Jurkat, Clone E6-1 (cell line): ENCODE measurements at places on chromosomes 11 and 22.

DNA sequence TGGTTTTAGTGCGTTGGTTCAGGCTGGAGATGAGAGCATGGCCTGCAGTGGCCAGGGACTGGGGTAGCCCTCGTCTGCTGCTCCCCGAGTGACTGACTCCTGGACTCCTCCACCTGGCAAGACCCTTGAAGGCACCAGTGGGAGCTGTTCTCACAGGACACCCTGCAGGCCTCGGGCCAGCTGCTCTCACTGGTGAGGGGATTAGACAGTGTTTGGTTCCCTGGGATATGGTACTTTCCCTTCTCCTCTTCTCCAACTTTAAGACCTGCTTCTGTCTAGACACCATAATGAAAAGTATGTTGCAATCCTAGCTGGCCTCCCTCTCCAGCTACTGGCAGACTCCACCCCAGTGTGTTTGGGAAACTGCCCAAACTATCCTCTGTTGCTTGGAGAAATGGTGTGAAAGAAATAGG, 168.8 kb upstream of the CADM1 start:
- no peak for DNase-seq

- peak; percentile 17 for DNase-seq
These were observed 20.3 kb downstream of the CLDN5 start for GRCh38 chr22:19503869-19504268.

GRCh38 chr11:65558930-65559509, 861 bp upstream of the LTBP3 start:
- DNase-seq: no peak

GRCh38 chr11:14898906-14899305, 6.9 kb upstream of the CYP2R1 start:
- DNase-seq: no peak

GRCh38 chr11:75152651-75153427, 1.9 kb downstream of the SLCO2B1 start:
- no peak for DNase-seq

GRCh38 chr11:67314218-67314617, 10.9 kb downstream of the SSH3 start:
- DNase-seq: no peak

- DNase-seq: no peak
These were observed 131.9 kb upstream of the TEAD1 start for GRCh38 chr11:12542186-12542935.

DNA sequence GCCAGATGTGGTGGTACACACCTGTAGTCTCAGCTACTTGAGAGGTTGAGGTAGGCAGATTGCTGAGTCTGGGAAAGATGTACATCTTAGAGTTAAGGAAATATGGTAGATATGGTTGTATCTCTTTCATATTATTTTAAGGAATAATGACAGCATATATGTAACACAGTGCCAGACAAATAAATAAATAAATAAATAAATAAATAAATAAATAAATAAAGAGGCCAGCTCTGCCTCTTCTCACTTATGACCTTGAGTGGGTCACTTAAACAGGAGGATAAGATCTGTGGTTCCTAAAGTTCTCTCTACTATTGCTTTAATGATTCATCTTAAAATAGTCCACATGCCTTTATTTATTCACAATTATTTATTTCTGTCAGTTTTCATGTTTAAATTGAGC, 890.9 kb upstream of the TENM4 start:
- DNase-seq: no peak

GRCh38 chr22:46457502-46458488, 79.6 kb downstream of the CELSR1 start:
- no peak for DNase-seq

DNA sequence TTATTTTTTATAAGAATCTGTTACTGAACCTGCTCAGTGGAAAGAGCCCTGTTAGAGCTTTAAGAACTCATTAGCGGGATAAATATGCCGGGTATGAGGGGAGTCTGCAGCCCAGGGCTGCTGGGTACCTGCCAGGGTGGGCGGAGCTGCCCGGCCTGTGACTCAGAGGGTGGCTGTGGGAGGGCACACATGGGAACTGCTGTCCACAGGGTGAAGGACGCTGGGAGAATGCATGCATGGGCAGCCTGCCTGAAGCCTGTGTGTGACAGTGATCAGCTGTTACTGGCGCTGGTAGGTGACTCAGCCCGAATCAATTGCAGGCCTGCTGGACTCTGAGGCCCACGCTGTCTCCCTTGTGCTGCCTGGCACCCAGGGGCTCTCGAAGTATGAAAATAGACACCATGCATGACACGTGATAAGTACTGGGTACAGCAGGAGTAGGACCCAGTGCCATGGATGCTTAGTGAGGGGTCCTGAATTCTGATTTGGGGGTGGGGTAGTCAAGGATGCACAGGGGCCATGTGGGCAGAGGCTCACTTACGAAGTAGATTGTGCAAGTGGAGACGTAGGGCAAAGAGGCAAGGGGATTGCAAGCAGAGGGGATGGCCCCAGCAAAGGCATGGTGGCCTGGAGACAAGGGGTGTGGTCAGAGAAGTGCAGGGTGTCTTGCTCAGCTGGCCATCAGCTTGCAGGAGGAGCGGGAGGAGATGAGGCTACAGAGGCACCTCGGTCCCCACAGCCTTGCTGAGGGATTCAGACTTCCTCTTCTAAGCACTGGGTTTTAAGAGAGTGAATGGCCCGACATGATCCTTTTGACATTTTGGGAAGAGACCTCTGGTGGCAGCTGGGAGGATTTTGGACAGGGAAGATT, 36.5 kb downstream of the GRIK4 start:
- no peak for DNase-seq

DNA sequence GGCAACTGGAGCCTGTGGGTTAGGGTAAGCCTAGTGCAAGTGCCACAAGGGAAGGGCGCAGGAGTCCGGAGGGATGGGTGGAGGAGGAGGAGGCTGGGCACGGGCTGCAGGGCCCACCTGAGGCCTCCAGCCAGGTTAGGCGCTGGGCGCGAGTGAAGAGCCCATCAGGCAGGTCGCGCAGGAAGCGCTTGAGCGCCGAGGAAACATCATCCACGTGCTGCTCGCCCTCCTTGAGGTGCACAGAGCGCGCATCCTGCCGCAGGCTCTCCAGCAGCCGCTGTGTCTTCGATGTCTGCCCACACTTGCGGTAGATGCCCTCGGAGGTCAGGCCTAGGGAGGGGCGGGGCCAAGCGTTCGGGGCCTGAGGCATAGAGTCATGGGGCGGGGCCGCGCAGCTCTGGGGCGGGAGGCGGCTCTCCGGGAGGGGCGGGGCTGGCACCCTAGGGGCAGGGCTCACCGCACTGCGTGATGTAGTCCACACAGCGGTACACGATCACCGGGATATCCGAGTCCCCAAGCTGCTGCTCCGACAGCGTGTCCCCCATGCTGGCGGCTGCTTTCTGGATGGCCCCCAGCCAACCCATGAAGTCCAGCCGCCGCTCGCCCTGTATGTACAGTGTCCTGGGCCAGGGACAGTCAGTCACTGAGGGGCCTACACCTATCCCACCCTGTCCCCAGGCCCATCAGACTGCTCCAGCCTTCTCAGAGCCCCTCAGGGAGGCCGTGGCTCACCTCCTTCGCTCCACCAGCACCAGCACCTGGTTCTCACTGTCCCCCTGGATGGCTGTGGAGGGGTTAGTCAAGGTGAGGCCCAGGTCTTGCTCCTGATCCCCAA, 22.9 kb upstream of the PDE2A start:
- no peak for DNase-seq

DNA sequence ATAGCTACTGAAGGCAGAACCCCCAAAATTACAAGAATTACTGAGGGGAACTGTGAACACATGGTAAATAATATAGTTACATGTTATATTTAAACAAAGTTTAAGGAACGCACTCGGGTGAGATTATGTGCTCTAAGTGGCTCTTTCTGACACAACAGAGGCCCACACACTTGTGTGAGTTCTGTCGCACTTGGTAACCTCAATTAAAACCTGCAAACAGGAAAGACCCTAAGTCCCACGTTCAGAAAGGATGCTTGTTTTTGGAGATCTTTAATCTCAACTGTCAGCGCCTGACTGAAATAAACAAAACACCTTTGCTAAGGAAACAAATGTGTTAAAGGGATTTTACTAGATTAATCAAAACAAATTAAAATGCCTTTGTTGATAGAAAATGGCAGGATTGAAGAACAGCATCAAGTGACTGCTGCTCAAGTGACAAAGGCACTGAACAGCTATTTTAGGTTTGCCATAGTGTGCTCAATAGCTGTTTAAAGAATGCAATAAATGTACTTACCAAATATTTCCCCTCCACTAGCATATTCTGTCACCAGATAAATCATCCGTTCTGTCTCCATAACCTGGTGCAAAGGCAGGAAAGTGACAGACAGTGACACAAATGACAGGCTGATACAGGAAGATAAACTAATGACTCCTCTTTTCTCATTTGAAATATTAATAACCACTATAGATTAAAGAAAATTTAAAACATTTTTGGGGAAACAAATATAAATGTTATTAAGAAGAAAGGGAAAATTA, 116.3 kb upstream of the APOA1 start:
- no peak for DNase-seq

DNA sequence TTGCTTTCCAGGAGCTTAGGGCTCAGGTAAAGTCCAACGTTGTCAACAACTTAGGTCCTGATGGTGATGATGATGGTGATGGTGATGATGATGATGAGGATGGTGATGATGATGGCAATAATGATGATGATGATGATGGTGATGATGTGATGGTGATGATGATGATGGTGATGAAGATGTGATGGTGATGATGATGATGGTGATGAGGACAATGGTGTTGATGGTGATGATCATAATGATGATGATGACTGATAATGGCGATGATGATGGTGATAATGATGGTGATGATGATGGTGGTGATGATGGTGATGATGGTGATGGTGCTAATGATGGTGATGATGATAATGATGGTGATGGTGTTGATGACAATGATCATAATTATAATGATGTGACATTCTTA, 750.2 kb downstream of the TBC1D22A start:
- no peak for DNase-seq

DNA sequence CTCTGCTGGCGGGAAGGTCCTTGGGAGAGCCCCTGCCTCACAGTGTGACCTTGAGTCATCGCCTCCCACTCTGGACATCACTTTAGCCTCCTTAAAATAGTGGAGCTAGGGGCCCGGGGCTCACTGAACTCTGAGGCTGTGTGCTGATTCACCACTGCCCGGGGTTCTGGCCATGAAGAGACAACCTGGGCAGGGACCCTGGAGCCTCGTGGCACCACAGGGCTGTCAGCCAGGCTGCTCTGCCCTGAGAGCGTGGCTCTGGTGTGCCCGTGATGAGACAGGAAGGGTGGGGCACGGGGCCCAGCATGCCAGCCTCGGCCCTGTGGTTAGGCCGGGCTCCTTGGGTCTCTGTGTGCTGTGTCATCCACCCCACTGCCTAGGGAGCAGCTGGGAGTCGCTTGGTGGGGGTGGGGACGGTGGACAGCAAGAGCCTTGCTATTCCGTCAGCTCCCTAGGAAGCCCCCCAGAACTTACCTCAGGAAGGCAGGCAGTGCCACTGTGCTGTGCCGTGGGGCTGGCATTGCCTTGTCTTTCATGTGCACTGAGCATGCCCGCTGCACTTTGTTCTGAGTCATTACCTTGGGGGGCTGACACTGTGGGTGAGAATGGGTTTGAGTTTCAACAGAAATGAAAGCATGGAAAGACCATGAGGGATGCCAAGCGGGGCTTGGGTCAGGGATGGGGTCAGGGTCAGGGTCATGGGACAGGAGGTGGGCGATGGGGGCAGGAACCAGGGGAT, 31.7 kb downstream of the TPCN2 start:
- DNase-seq: no peak

- peak; percentile 16 for DNase-seq
These were observed 637 bp downstream of the DRD2 start for GRCh38 chr11:113474362-113475159.

- DNase-seq: no peak
These were observed 423.7 kb downstream of the SHANK2 start for GRCh38 chr11:70828593-70829082.

GRCh38 chr11:130603335-130603906, 155.0 kb downstream of the ADAMTS15 start:
- DNase-seq: no peak

DNA sequence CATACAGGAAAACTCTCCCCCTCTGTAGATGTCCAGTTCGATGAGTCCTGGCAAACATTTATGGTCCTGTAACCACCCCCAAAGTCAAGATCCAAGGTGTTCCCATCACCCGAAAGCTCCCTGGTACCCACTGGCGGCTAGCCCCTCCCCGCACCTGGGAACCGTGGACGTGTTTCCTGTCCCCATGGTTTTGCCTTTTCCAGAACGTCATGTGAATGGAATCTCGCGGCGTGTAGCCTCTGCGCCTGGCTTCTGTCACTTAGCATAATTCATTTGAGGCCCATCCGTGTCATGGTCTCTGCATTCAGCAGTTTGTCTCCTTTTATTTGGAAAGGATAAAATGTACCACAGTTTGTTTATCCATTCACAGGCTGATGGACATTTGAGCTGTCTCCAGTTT, 106.3 kb downstream of the KCNQ1 start:
- no peak for DNase-seq

DNA sequence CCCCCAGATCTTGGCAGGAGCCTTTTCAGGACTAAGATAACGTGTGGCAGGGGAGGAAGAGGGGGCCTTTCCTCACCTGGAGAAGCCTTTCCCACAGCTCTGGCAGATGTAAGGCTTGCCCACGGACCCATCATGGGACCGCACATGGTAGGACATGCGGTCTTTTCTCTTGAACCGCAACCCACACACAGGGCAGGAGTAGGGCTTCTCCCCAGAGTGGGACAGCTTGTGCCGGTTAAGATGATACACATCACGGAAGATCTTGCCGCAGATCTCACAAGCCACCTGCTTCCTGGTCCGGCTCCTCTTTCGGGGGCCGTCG, 1.9 kb downstream of the PATZ1 start:
- DNase-seq: peak; percentile 44

DNA sequence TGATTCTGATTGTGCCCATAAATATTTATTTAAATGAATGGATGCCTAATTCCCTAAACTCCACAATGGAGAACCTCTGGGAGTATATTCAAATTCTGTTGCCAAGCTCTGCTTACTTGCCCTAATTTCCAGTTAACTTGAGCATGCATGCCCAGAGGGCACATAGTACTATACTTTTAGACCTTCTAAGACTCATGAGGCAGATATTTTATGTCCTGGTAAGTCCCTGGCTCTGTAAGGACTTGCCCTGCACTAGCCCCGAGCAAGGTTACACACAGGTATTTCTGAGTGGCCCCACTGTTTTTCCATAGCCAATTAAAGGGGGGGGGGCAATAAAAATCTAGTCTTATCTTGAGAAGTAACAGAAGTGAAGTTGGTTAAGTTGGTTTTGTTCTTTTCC, 21.1 kb upstream of the CAPRIN1 start:
- no peak for DNase-seq

DNA sequence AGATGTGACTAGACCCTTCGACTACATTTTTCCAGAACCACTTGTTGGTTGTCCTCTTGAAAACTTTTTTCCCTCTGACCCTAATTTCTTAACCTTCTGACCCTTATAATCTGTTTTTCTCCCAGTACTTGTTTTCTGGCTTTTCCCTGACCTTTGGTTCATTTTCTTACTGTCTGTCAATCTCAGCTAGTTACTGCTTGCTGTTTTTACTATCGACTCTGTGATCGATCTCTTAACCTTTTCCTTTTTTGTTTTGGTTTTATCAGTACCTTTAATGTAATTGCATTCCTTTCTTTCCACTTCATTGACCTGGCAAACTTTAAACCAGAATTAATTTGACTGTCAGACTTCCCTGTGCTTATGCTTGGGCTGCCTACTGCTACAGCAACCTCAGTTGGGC, 92.8 kb downstream of the DDX10 start:
- no peak for DNase-seq
